ENCODE measurements at places on chromosomes 2 and 18.

DNA sequence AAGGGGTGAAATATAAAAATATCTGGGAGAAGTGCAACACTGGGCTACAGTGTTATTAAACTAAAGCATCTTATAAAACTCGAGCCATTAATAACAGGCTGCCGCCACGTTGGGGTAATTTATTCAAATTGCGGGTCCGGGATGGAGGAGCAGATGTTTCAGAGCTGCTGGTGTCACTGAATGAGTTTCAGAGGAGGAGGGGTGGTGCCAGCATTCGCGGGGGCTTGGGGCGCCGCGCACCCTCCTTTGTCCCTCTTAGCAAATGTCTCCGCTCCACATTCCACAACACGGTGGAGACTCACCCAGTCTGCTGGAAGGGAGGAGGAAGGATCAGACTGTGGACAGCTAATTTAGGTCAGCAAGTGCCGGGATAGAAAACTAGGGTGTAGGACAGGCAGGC lies 260.5 kb downstream of the CELF4 start:
- no peak for DNase-seq

GRCh38 chr2:19171409-19171808 lies 187.0 kb downstream of the OSR1 start:
- no peak for DNase-seq

- no peak for DNase-seq
These were observed 249.2 kb downstream of the TXNL1 start for GRCh38 chr18:56389190-56389589.

DNA sequence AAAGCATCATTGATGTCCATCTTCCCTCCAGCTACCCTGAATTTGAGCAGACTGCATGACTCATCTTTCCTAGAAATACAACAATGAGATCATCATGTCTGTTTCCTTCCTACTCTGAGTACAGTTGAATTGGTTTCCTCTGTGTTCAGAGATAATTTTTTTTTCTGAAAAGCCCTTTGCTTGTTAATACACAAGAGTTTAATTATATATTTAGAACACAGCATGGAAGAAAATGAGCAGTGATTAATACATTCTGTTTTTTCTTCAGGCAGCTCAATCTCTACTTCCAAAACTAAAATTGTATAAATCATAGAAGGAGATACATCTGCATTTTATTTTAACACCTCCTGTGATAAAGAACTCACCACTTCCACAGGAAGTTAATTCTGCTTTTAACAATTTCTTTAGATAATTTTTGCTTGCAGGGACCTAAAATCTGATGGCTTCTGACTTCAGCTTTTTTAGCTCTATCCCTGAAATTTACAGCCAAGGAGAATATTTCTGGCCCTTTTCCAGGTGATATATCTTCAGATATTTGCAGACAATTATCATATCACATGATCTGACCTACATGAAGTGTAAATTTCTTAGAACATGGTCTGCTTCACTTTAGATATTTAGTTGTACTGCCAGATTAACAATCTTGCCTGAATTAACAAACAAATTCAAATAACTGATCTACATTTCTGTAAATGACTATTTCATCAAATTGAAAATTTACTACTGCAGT lies 249.0 kb downstream of the TRIB2 start:
- no peak for DNase-seq

DNA sequence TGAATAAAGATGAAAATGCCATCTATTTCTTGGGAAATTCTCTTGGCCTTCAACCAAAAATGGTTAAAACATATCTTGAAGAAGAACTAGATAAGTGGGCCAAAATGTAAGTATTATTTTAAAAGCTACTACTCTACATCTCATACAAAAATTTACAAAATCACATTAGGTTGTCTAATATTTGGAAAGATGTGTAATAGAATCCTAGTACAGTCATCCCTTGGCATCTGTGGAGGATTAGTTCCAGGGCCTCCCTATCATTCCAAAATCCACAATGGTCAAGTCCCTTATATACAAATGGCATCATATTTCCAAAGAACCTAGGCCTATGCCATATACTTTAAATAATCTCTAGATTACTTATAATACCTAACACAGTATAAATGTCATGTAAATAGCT lies 41.2 kb downstream of the KYNU start:
- no peak for DNase-seq

GRCh38 chr2:32699151-32699550 lies 71.3 kb downstream of the TTC27 start:
- DNase-seq: no peak

DNA sequence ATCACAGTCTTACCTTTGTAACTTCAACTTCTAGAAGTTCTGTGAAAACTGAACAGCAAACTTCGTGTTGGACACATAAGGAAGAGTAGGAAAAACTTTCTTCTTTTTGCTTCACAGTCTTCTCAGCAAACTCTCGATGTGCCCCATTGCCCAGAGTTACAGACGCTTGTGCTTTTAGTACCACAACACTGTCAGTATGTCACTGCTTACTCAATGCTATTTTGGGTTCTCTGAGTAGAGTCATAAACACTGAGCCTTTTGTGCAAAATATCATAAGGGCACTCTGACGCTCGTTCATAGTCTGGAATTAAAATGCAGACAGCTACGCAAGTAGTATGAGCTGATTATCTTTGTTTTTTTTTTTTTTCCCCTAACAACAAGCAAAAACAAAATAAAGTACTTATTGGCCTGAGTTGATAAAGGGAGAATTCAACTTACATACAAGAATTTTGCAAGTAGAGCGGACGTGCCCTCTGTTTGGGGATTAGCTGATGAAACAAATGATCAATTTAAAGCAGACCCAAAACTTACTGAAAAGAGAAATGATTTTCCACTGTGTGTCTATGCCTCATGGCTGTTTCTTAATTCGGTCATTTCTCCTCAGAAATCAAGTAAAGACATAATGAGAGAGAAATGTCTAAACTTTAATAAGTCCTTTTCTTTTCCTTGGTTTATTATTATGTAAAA lies at the start of gene CDH19:
Gene CDH19, minus strand, starts transcription at position 150 of the 687 bp plus-strand sequence. CDS start 31,886 bp downstream, outside the sequence.
- no peak for DNase-seq

GRCh38 chr18:2410688-2411087 lies 160.6 kb downstream of the METTL4 start:
- DNase-seq: no peak

- no peak for DNase-seq
These were observed 105.7 kb upstream of the ZEB2 start for GRCh38 chr2:144625626-144626025.

GRCh38 chr2:173062801-173063200 lies 12.8 kb upstream of the MAP3K20 start:
- DNase-seq: no peak

GRCh38 chr2:40827392-40827791 lies 375.5 kb upstream of the SLC8A1 start:
- DNase-seq: no peak

- DNase-seq: no peak
These were observed 32.7 kb upstream of the RUFY4 start for GRCh38 chr2:218036371-218036770.

DNA sequence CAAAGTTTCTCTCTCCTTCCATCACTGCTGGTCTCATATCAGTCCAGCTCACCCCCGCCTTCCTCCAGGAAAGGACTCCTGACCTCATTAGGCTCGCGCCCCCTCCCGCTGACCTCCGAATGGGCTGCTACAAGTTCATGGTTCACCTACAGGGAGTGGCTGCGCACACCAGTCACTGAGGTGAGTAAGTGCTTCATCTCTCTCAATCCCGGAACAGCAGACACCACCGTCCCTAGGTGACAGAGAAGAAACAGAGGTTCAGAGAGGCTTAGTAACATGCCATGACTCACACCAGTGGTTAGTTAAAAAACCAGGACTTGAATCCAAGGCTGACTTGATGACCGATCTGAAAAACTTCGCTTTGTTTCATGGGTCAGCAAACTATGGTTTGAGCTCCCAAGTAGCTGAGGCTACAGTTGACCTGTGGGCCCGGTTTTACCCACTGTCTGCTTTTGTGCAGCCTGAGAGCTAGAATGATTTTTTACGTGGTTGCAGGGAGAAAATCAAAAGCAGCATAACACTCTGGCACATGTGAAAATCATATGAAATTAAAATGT lies 42.0 kb downstream of the ZFP36L2 start:
- DNase-seq: peak; percentile 46

DNA sequence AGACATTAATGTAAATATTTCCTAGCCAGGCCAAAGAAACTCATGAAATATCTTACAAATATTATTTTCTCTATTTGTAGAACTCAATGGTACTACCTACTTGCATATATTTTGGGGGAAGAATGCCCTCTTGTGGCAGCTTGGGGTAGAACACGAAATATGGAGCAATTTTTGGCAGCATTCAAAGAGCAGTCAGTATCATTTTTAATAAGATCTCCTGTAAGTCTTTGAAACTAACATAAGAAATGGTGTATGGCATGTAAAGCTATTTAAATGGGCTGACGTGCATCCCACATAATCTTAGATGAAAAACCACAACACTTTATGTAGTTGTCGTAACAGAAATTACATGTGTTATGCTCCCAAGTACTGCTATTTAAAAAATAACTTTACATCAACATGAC lies 62.3 kb upstream of the CCDC195 start:
- DNase-seq: peak; percentile 37

DNA sequence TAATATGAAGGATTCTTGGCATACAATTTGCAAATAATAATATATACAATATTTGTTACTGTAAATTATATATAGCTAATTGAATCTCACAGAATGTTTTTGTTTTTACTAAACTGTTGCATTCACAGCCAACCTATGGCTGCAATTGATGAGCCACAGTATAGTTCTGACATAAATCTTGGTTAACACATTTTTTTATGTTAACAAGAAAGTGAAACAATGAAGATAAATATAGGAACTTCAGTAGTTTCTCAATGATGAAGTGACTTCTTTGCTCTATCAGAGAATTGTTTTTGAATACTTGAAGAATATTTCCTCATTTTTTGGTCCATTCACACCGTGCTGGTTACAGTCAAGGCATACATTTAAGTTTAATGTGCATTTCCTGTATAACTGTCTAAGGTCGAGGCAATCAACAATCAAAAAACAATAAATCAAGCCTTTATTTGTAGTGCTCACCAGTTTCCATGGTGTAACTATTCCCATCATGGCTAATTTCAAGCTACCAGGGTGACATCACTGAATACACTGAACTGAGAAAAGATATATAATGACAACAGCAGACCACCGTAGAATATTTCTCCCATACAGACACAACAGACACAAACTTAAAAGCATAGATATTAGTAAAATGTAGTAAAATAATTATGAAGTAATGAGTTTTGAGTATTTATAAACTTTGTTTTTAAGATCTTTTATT lies 12.9 kb upstream of the ETAA1 start:
- no peak for DNase-seq

GRCh38 chr18:36284671-36285295 lies 12.7 kb upstream of the FHOD3 start:
- no peak for DNase-seq

- no peak for DNase-seq
These were observed 14.6 kb upstream of the LAPTM4A start for GRCh38 chr2:20065885-20066602.

GRCh38 chr18:63097178-63097577 lies 222.4 kb downstream of the BCL2 start:
- DNase-seq: no peak

DNA sequence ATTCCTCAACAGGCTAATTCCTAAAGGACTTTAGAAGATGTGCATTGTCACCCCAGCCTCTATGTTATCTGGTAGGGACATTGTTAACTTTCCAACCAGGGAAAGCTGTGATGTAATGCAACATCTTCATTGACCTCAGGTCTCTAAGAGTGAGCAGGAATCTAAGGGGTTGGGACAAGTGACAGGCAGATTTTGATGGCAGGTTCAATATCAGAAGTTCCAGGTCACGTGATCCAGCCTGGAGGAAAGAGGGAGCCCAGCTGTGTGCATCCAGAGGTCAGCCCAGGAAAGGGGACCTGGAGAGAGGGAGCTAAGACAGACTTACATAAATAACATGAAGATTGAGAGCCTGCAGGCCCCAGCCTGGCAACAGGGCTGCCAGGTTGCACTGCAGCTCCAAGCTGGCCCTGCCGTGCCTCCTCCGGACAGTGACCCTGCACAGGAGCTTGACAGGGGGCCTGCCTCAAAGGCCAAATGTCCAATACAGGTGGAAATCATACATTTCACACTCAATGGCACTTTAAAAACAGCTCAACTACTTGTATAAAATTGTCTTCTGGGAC lies 262.2 kb upstream of the MGAT5 start:
- no peak for DNase-seq

GRCh38 chr2:196849895-196850294 lies 40.7 kb upstream of the C2orf66 start:
- DNase-seq: no peak

GRCh38 chr18:62772860-62773584 lies 57.7 kb downstream of the PHLPP1 start:
- no peak for DNase-seq

Measured in activated CD4-positive, alpha-beta T cell treated with anti-CD3 and anti-CD28 coated beads, Interleukin-2, amount 50 U/mL, for 24 hours (primary cell).